ENCODE measurements at places on chromosomes 5 and 9.

- no peak for DNase-seq
Observed at GRCh38 chr5:117547192-117547591, 972.6 kb upstream of the SEMA6A start.

GRCh38 chr5:109721741-109722140 lies 32.0 kb downstream of the MAN2A1 start:
- no peak for DNase-seq

DNA sequence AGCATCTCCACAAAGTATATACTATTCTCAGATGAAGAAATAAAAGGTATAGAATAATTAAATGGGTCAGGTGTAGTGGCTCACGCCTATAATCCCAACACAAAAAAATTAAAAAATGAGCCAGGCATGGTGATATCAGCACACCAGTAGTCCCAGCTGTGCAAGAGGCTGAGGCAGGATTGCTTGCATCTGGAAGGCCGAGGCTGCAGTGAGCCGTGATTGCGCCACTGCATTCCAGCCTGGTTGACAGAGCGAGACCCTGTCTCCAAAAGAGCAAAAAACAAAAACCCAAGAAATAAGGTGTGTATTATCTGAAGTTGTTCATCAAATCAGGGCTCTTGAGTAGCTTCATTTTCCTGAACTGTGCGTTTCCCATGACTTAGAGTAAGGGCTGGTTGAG lies 83.2 kb upstream of the MYO10 start:
- DNase-seq = no peak

GRCh38 chr5:181008136-181008535 lies 19.5 kb downstream of the BTNL3 start:
- no peak for DNase-seq

DNA sequence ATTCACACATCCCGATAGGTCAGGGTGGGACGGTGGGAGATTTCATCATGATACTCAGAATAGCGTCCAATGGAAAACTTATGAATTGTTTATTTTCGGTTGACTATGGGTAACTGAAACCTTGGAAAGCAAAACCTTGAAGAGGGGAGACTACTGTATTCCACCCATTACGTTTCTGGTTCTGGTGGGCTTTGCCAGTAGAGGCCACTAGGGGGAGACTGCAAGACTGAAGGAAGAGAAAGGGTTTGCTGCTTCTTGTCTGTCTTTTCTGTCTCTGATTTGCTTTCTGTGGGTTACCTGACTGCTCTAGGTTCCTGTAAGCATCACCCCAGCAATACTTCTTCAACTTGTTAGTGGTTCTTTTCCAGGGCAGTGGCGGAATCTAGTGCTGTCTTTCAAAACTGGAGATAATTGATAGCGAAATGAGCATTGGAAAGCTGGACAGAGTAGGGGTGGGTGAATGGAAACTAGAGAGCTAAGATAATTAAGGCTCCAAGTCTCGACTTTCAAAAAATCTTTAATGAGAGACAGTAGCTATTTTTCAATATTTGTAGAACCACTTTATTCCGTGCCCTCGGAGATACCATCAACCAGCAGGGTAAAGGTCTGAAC lies 27.0 kb downstream of the GRIN3A start:
- peak; percentile 22 for DNase-seq

DNA sequence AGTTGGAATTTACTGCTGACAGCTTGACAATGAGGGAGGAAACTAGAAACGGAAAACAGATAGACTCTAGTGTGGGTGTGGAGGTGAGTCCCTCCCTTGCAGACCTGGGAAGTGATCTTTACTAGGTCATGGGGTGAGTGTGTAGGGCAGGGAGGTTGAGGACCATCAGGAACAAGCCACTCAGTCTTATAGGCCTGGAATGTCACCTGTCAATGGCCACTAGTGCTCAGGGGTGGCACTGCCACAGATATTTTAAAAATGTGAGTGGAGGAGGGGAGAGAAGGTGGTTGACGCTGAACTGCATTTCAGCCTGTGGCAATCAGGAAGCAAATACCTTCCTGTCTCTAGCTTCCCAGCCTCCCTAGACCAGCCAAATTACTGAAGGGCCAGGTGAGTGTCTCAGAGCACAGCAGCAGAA lies 9.0 kb downstream of the OR2S2 start:
- DNase-seq = no peak

GRCh38 chr5:41876678-41877077 lies 6.5 kb upstream of the OXCT1 start:
- no peak for DNase-seq

- no peak for DNase-seq
Observed at GRCh38 chr9:109213285-109214121, 46.5 kb upstream of the FRRS1L start.

- DNase-seq = no peak
Observed at GRCh38 chr9:73093740-73094379, 57.8 kb upstream of the ANXA1 start.

DNA sequence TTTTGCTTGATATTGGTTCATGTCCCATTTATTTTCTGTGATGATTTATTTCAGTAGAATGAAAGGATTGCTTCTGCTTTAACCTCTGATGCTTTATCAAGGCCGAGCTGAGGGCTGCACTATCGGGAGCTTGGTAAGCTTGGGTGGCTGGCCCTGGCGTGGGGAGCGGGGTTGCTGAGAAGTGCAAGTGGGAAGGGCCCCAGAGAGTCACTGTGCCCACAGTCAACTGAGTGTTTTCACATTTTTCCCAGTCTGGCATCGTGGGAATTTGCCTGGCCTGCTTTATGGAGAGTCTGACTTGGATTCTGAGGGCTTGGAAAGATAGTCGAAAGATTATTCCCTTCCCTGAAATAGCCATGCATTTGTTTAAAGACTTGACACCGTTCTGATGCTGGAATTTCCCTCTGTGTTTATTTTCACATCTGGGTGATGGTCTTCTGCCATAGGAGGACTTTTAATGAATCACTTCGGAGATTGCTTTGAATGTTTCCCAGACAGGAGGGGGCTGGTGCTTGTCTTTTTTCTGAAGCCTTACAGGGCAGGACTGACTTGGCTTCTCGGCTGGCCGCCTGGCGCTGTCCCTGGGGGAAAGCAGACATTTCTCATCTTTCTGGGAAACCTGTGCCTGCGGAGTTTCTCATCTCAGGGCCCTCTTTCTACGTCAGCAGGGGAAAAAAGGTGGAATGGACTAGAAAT lies 139.0 kb downstream of the BOD1 start:
- DNase-seq = no peak

DNA sequence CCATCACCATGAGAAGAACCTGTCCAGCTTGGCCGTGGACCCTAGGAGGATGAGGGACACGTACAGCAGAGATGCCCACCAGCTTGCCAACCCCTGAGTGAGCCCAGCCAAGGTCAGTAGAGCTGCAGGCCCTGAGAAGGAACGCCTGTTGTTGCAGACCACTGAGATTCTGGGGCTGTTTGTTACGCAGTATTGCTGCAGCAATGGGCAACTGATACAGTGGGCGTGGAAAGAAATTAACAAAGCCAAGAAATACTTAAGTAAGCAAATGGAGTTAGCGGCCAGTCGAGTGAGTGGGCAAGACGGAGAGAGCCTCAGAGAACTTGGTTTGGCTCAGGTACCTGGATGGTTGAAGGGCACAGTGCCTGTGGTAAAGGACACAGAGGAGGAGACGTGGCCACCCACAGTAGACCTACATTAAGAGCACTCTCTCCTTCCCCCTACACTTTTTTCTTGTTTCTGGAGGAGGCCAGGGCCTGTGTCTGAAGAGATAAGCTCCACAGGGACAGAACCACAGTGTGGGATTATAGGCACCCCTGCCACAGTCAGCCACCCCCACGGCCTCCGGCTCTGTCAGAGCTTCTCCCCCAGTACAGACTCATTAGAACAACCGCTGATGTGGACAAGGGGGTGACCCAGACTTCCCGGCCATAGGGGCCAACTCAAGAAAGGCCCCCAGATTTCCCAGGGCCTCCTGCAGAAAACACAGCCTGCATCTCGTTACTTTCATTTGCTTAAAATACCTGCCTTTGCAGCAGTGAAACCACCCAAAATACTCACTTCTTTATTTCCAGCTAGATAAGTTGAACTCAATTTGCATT lies 40.1 kb upstream of the GRHPR start:
- DNase-seq = no peak

- DNase-seq = peak; percentile 27
Observed at GRCh38 chr9:105883847-105884246, 189.5 kb downstream of the TMEM38B start.

GRCh38 chr5:73290242-73290641 lies 117.2 kb downstream of the TMEM174 start:
- no peak for DNase-seq

GRCh38 chr9:117492476-117492875 lies 77.6 kb upstream of the ASTN2 start:
- DNase-seq = no peak

DNA sequence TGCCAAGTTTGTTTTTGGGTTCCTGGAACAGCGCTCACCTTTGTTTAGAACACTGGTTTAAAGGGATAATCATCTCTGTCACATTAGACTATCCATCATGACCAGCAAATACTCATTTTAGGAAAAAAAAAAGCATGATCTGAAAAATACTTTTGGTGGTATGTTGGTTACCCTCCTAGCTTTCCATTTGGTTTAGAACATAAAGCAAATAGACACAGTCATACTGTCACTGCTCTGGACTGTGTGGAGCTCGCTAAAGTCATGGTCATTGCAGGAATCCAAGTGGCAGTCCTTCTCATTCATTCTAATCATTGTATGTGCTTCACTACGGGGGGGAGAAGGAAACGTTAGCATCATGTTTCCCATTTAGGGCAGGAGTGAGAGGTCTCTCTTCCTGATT lies 83.5 kb downstream of the PIK3R1 start:
- DNase-seq = no peak

DNA sequence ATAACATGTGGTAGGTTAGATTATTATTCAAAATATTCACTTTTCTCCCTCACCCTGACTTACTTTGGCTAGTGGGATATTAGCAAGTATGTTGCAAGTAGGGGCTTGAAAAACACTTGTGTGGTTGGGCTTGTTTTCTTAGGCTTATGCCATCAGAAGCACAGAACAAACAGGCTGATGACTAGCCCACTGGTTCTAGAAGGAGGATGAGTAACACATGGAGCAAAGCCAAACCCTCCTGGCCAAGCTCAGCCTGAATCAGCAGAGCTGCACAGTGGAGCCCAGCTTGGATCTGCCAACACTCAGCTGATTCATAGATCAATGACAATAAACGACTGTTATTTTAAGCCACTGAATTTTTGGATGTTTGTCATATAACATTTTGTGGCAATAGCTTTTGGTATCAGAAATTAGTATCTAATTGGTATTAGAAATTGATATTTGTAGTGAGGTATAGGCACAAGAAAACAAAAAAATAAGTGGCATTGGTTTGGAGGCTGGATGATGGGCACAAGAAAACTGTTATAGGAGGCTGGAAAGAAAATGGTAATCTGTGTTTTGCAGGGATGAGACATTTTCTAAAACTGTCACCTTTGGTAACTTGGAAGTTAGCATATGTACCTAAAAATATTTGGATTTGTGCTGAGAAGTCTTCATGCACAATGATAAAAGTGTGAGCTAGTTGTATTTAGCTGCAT lies 46.1 kb upstream of the ZBED3 start:
- no peak for DNase-seq

- no peak for DNase-seq
Observed at GRCh38 chr9:128104171-128104618, 23.3 kb downstream of the PTGES2 start.

GRCh38 chr9:95552814-95553546 lies 36.2 kb upstream of the PTCH1 start:
- DNase-seq = no peak

- no peak for DNase-seq
Observed at GRCh38 chr5:77906806-77907205, 130.7 kb upstream of the TBCA start.

DNA sequence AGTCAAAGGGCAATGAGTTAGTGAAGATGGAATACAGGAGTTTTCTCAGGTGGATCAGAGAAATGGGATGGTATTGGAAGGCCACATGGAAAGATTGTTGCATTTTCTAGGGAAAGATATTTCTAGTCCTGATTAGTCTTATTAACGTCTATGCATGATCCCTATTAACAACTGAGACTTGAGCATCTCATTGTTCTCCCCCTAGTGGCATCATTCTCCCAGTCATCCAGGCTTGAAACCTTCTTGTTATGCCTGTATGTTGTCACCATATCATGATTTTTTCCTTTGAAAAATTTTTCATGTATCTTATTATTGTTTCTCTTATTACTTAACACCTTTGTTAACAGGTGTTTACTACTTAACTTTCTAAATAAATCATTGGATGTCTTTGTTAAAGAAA lies 34.4 kb downstream of the KIF2A start:
- peak; percentile 26 for DNase-seq

DNA sequence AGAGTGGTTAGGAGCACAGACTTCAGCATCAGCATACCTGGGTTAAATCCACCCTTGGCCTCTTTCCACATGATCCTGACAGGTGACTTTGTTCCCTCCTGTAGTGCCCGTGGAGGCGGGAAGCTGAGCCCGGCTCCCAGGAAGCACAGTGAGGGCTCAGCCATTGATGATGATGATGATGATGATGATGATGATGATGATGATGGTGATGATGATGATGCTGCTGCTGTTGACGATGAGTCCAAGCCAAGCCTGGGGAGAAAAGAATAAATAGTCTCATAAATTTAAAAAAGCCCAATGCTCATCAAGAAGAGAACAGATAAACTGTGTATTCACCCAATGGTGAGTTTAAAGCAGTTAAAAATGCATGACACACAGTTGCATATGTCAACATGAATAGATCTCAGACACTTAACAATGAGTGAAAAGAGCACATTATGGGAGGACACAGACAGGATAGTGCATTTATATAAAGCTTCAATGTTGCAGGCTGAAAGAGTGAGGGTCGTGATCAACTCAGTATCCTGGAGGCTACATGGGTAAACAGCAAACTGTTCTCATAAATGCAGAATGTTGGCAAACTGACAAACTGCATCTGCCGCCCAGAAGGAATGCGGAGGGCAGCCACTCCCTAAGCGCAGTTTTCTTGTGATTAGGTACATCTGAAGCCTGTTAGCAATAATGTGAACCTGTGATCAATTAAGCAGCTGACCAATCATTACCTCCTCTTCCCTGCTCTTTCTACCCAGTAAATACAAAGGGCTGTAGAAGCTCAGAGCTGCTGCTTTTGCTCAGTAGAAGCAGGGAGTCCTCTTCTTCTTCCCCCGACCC lies 11.7 kb upstream of the CFAP157 start:
- DNase-seq = no peak

DNA sequence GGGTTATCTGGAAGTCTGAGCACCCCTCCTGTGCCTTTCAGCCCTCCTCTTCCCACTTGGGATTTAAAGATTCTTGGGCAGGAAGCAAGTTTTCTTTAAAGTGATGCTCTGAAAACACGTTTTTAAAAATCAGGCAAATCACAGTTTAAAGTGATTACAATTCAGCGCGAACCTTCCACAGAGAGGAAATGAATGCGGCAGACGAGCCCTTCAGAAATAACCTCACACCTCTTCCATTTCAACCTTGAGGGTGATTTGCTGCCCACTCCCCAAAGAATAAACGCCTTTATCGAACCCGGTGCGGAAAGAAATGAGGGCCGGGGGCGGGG lies 2.3 kb upstream of the EFNA5 start:
- DNase-seq = peak; percentile 10

- DNase-seq = no peak
Observed at GRCh38 chr5:55510523-55510880, 24.3 kb downstream of the PLPP1 start.

DNA sequence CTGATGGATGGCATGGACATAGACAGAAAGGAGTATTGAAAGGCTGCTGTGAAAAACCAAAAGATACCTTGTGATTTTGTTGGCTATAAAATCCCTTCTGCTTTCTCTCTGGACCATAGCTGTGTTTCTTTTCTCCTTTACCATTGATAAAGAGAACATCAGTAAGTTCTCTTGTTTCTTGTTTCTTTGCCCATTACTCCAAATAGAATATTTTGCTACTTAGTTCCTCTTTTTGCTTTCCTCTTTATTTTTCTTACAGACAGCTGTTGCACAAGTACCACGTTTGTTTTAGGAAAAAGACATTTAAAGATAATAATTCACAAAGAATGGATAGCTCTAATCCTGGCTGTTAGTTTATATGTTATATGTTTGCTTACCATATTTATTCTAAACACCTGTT lies 1129.2 kb downstream of the DTWD2 start:
- DNase-seq = no peak

Data from activated CD4-positive, alpha-beta T cell treated with anti-CD3 and anti-CD28 coated beads, Interleukin-2, amount 10 ng/mL, durations not matched to agents 7 days and 5 days (primary cell).